Thoracic aorta (tissue), 2 donors: ENCODE measurements at places on chromosomes 5 and 9. TPM values are rescaled to one million over a fixed set of nuclear protein-coding genes. Genes with fewer than 3 reads are reported as not detected.
A peak's percentile ranks its signal among the peaks of the same experiment; 100 is the strongest.

The MED27 gene
- 26.5 TPM for total RNA-seq

The SLC6A19 gene
- not detected for total RNA-seq

The RNF183 gene
- not detected for total RNA-seq

The PCDHB15 gene
- 10.7 TPM for total RNA-seq

The PAX5 gene
- total RNA-seq, result 0.21 TPM

The COX7C gene
- 240 TPM for total RNA-seq

The ZFP37 gene
- total RNA-seq, result 2.7 TPM

DNA sequence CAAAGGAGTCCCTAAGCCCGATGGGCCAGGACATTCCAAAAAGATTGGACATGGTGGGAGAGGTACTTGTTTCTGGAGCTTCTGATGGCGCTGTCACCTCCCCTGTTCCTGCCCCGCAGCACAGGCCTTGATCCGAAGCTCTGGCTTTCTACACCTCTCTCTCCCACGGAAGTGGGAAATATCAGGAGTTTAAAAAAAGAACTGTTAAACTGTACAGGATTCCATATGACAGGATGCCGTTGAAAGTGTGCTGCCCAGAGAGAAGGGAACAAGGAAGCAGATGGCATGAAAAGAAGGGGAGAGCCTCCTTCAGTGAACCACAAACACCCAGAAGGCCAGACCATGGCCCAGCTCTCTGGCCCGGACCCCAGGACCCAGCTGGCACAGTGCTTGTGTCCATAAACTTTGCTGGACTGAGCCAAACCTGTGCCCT is 26.8 kb upstream of the SLC2A8 start:
- H3K4me3 ChIP-seq, result no peak overlapping the region
- H3K4me1 ChIP-seq, result peaks cover 8% of the 10 kb centered on the region
- H3K36me3 ChIP-seq, result peaks cover under 1% of the 10 kb centered on the region
- no peak overlapping the region for H3K27ac ChIP-seq

GRCh38 chr5:91189480-91190313 is 193.4 kb downstream of the ARRDC3 start:
- no peaks in the 10 kb centered on the region for H3K36me3 ChIP-seq
- H3K4me3 ChIP-seq, result peak overlapping the region; percentile 44
- no peaks in the 10 kb centered on the region for H3K27me3 ChIP-seq
- peaks cover 14% of the 10 kb centered on the region for H3K4me1 ChIP-seq
- H3K27ac ChIP-seq, result no peak overlapping the region
- no peak for DNase-seq

DNA sequence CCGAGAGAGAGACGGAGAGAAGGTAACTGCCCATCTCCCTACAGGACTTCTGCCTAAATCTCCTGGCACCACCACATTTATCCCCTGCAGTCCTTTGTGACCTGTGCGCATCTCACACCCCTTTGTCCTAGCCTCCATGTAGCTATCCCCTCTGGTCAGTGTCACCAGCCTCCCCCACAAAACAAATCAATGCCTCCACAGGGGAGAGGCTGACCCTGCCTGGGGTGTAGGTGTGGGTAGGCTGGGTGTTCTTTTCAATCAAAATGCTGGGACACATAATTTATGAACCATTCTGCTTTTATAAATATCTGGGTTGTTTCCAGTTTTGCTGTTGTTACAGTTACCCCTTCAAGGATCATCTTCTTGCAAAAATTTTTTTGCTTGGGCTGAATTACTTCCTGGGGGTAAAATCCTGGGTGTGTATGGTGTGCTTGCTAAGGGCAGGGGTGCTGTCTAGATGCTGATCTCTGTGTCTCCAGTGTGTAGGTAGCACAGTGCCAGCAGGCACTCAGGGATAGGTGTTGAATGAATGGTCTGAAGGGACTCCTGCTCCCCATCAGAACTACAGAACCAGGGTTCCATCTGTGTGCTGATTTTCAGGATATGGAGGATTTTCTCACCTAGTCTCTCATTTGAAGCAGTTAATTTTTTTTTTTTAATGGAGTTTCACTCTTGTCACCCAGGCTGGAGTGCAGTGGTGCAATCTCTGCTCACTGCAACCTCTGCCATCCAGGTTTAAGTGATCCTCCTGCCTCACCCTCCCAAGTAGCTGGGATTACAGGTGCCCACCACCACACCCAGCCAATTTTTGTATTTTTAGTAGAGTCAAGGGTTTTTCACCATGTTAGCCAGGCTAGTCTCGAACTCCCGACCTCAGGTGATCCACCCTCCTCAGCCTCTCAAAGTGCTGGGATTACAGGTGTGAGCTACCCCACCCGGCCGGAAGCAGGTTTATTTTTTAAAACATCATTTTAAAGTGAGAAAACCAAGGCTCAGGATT is at the start of gene GARIN3:
Gene GARIN3 (minus strand): TSS at position 51 of the 1,000 bp plus-strand sequence. CDS start 96 bp downstream, outside the sequence.
- H3K27ac ChIP-seq, result no peak within 1 kb of the TSS
- DNase-seq, result no peak
- H3K36me3 ChIP-seq, result no peaks in the 10 kb centered on the region
- no peaks in the 10 kb centered on the region for H3K27me3 ChIP-seq
- H3K4me1 ChIP-seq, result no peaks in the 10 kb centered on the region

DNA sequence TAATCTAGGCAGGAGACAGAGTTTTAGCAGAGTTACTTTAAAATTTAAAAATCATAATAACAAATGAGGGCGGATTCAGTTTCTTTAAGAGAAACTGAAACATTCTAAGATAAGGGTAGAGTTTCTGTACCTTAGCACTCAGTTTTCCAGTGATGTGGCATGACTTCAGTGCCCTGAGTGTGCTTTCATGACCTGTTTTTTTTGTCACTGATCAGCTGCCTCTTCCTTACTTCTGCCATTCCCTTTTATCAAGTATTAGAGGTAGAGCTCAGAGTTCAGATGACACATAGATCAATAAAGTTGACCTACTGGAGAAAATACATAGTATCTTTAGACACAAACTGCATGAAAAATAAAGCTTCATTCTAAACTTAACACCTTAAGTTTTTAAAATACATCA is 82.3 kb downstream of the ERMP1 start:
- DNase-seq, result no peak
- no peaks in the 10 kb centered on the region for H3K27me3 ChIP-seq
- H3K4me1 ChIP-seq, result no peaks in the 10 kb centered on the region
- peaks cover 4% of the 10 kb centered on the region for H3K36me3 ChIP-seq

GRCh38 chr5:123124126-123124858 is 35.3 kb downstream of the PRDM6 start:
- no peaks in the 10 kb centered on the region for H3K27me3 ChIP-seq
- H3K36me3 ChIP-seq, result no peaks in the 10 kb centered on the region
- no peak for DNase-seq
- peaks cover 78% of the 10 kb centered on the region for H3K4me1 ChIP-seq
- peak overlapping the region; percentile 70 for H3K27ac ChIP-seq
- H3K4me3 ChIP-seq, result peak overlapping the region; percentile 9

DNA sequence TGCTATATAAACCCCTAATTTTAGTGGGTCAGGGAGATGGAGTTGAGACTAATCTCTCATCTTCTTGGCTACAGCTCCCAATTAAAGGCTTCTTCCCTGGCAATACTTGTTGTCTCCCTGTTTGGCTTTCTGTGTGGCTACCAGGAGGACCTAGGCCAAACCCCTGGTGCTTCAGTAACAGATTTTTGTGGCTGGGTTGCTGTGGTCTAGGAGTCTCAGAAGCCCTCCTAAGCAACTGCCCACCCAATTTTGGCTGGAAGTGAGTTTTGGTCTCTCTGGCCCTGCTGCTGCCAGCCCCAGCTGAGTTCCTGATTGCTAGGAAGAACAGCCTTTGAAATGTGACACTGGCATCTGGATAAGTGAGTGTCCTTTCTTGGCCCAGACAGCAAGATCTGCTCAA is 9.8 kb downstream of the RIGI start:
- no peak for DNase-seq
- no peaks in the 10 kb centered on the region for H3K27me3 ChIP-seq
- H3K36me3 ChIP-seq, result no peaks in the 10 kb centered on the region
- H3K4me1 ChIP-seq, result no peaks in the 10 kb centered on the region
- H3K4me3 ChIP-seq, result no peak overlapping the region

DNA sequence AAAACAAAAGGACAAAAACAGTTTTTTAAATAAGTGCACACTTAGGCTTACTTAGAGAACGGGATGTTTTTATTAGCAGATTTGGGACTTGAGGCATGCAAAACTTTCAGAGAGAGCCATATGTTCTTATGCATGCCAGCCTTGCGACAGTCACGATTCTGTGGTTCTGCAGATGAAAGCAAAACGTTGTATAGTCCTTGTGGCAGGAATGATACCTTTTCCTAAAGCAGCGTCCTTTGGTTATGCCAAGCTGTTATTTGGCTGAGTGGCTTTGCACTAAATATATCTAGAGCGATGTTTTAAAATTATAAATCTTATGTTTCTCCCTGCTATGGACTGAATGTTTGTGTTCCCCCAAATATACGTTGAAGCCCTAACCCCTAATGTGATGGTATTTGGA is 152.0 kb downstream of the SH3GL2 start:
- no peak overlapping the region for H3K4me3 ChIP-seq
- H3K27ac ChIP-seq, result no peak overlapping the region
- no peaks in the 10 kb centered on the region for H3K4me1 ChIP-seq
- H3K27me3 ChIP-seq, result no peaks in the 10 kb centered on the region
- no peaks in the 10 kb centered on the region for H3K36me3 ChIP-seq
- no peak for DNase-seq

DNA sequence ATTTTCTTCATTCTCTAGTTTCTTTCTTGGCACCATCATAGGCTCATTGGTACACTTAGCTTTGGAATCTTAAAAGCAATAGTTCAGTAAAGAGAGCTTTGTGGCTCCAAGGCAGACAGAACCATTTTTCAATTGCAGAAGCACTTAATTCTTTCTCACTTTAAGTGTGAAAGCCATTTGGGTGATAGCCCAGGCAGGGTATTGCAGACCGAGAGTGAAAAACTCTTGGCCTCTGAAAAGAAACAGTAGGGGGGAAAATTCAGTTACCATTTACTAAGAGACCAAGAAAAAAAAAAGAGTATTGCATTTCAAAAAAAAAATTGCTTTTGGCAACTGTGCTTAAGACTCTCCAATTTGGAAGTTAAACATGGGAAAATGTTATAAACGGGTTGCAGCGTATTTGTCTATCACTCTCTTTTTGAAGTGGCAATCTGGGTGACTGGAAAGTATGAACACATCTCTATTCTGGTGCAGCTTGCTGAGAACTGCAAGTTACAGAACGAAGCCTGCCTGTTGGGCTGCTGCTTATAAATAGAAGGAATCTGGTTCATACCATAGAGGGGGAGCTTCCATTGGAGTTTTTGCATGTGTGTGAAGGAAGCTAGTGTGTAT is 170.5 kb downstream of the TLE4 start:
- H3K36me3 ChIP-seq, result no peaks in the 10 kb centered on the region
- H3K4me1 ChIP-seq, result peaks cover 13% of the 10 kb centered on the region
- peak overlapping the region; percentile 5 for H3K27ac ChIP-seq
- H3K27me3 ChIP-seq, result no peaks in the 10 kb centered on the region
- no peak overlapping the region for H3K4me3 ChIP-seq
- DNase-seq, result no peak

- peaks cover 8% of the 10 kb centered on the region for H3K4me1 ChIP-seq
- H3K36me3 ChIP-seq, result no peaks in the 10 kb centered on the region
Observed at GRCh38 chr5:69184621-69185020, 4.8 kb upstream of the CENPH start.

DNA sequence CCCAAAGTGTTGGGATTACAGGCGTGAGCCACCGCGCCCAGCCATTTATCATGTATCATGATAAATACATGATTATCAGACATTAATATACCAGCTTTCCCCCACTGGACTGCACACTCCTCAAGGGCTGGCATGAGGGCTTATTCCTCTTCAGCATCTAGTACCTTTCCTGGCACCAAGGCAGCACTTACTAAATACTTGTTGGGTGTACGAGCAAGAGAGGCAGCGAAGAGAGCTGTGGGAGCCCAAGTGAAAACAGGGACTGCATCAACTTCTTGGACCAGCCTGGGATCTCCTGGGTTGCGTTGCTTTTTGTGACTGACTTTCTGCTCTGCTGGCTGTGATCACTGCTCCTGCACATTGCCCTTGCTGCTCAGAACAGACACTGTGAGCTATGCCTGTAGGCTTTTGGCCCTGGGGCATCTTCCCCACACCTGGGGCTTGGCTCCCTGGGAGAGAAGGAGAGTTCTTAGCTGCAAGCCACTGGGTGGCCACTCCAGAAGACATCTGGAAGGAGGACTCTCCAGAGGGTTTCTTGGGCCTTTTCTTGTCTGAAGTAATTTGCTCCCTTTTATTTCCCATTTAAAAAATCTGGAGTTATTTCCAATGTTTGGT is 224.3 kb downstream of the NR3C1 start:
- no peaks in the 10 kb centered on the region for H3K27me3 ChIP-seq
- H3K4me1 ChIP-seq, result peaks cover 53% of the 10 kb centered on the region
- no peak for DNase-seq
- no peak overlapping the region for H3K4me3 ChIP-seq

- no peaks in the 10 kb centered on the region for H3K27me3 ChIP-seq
- H3K27ac ChIP-seq, result no peak overlapping the region
- H3K36me3 ChIP-seq, result peaks cover 18% of the 10 kb centered on the region
- DNase-seq, result no peak
- no peak overlapping the region for H3K4me3 ChIP-seq
Observed at GRCh38 chr9:99925541-99925940, 19.1 kb downstream of the STX17 start.

DNA sequence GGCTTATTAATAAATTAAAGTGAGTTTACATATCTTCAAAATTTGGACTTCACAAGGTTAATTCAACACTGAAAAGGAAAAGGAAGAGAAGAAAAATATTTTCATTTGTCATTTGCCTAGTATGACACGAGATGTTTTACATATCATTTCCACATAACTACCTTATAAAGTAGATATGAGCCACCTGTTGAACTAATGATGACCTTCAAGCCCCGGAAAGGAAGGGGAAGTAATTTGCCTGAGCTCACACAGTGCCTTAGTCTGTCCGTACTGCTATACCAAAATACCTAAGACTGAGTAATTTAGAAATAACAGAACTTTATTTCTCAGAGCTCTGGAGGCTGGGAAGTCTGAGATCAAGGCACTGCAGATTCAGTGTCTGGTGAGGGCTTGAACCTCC is 17.9 kb downstream of the CMYA5 start:
- no peak overlapping the region for H3K4me3 ChIP-seq
- no peaks in the 10 kb centered on the region for H3K27me3 ChIP-seq
- DNase-seq, result no peak
- no peaks in the 10 kb centered on the region for H3K4me1 ChIP-seq

DNA sequence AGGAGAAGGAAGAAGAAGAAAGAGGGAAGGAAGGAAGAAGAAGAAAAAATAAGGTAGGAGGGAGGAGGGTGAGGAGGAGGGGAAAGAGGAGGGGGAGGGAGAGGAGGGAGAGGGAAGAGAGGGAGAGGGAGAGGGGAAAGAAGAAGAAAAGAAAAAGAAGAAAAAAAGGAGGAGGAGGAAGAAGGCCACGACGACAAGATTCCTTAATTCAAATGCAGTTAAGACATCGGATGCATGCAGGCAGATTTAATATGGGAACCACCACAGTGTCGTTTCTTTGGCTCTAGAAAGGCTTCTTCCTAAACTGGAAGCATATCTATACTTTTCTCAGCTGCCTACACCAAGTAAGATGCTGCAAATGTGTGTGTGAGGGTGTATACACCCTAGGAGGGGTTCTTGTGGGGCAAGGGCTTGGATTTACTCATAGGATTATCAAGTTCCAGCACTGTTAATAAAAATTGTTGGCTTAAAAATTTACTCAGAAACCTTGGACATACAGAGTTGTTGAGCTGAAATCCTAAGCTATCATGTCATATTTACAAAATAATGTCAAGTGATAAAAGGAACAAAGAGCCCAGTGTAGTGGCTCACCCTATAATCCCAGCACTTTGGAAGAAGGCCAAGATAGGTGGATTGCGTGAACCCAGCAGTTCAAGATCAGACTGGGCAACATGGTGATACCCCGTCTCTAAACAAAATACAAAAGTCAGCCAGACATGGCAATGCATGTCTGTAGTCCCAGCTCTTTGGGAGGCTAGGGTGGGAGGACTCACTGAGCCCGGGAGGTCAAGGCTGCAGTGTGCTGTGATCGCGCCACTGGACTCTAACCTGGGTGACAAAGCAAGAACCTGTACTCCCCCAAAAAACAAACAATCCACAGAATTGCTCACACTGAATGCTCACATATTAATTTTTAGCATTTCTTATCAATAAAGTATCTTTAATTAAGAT is 108.5 kb downstream of the UBAP2 start:
- H3K4me1 ChIP-seq, result no peaks in the 10 kb centered on the region
- H3K4me3 ChIP-seq, result no peak overlapping the region
- DNase-seq, result no peak
